Gastrocnemius medialis (tissue), 4 donors: ENCODE measurements at places on chromosomes 2 and 18.

- no peak overlapping the region for H3K4me3 ChIP-seq
- H3K27me3 ChIP-seq = no peaks in the 10 kb centered on the region
- H3K4me1 ChIP-seq = no peaks in the 10 kb centered on the region
- H3K27ac ChIP-seq = no peak overlapping the region
- no peak for DNase-seq
Measured at GRCh38 chr2:136257893-136258292, 139.9 kb upstream of the CXCR4 start.

GRCh38 chr2:176174382-176174823 is 14.1 kb upstream of the HOXD1 start:
- H3K4me3 ChIP-seq = no peak overlapping the region
- no peaks in the 10 kb centered on the region for H3K36me3 ChIP-seq
- H3K27me3 ChIP-seq = peaks cover 36% of the 10 kb centered on the region
- no peak overlapping the region for H3K27ac ChIP-seq

GRCh38 chr2:172223601-172224054 is 120.9 kb upstream of the DLX2 start:
- no peak for DNase-seq
- no peak overlapping the region for H3K4me3 ChIP-seq
- H3K4me1 ChIP-seq = no peaks in the 10 kb centered on the region
- H3K27ac ChIP-seq = no peak overlapping the region
- no peaks in the 10 kb centered on the region for H3K27me3 ChIP-seq

DNA sequence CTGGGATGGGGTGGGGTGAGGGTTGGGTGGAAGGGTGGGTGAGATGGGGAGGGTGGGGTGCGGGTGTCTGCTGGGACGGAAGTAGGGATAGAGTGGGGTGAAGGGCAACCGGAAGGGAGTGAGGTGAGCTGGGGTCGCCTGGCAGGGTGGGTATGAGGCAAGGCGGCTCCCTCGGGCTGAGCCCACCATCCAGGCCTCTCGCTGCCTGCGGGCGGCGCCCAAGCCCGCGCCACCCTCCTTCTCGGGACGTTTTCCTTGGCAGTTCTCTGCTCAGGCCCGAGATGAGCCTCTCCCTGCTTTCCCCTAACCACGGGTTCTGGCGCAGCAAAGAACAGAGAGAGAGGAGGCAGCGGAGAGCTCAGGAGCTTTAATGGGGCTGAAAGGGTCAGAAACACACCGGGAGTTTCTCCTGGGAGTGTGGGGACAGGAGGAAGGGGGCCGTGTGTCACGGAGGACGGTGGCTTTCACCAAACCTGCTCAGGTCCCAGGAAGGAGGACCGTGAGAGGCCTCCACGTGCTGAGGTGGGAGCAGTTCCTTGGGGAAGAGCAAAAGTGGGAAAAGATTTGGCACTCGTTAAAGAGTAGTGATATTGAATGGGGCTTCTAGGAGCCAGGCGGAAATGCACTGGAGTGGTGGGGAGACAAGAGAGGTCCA is 4.1 kb downstream of the FEV start:
- H3K27ac ChIP-seq = no peak overlapping the region
- H3K4me1 ChIP-seq = peaks cover 27% of the 10 kb centered on the region
- peaks cover 71% of the 10 kb centered on the region for H3K27me3 ChIP-seq
- no peak for DNase-seq
- H3K36me3 ChIP-seq = no peaks in the 10 kb centered on the region
- H3K4me3 ChIP-seq = no peak overlapping the region

DNA sequence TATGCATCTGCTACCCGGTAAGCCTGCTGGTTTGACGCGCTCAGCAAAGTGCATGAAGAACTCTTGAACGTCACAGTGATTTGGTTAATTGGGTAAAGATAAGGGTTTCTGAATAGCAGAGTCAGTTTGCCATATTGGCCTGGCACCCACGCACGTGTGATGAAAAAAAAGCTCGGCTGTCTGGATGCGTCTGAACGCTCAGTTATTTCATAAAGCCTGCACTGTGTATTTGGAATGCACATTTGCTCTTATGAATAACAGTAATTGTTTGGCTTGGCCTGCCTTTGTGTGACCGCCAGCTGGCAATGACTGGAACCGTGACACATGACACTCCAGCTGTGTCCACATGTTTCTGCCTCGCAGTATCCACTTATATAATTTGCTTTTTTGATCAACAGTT is 129.2 kb upstream of the MEIS1 start:
- no peak overlapping the region for H3K27ac ChIP-seq
- peak; percentile 20 for DNase-seq
- no peaks in the 10 kb centered on the region for H3K36me3 ChIP-seq
